ENCODE measurements at places on chromosomes 2 and 18.

- no peak for DNase-seq
Measured at GRCh38 chr2:115183144-115183543, 740.7 kb downstream of the DPP10 start.

DNA sequence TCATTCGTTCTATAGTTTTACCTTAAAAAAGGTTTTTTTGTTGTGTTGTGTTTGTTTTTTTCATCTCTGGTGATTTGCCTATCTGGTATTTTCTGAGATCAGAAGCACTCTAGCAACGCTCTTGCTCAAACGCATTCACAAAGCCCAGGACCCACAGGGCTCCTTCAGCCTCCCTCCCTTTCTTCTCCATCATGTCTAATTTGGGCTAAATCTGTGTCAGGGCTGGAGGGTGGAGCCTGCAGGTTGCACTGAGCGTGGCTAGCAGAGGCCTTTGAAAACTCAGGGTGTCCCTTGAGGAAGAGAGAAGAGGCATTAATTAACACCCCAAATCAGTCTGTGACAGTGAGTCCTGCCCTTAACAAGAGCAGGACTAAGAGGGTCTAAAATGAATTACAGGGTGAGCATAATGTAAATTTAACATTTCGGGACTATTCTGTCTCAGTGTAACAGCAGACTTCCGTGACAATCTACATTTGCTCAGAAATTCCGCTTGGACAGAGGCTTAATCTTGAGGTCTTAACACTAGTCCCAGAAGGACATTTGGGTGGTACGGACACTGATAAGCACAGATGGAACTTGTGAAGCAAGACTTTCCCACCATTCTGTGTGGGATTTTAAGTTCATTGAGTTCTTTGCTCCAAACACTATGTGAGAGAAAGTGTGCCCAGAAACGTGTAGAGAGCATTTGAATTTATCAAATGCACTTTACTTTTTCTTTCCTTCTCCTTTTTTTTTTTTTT is 174.4 kb upstream of the APCDD1 start:
- DNase-seq: no peak

DNA sequence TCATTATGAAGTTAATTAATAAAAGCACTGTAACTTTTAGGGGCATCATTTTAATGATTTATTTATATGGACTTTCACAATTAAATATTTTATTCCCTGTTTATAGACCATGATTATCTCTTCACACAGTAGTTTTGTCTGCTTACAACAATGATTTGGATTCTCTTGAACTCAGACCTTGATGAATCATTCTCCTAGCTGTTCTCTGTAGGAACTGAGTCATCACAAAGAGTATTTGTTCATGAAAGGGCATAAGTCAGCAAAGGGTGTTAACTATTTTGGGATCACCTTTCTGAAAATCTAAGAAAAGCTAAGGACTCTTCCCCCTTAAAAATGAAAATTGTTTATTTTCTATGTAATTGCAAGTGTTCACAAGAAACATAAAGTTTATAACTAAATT is 461.1 kb upstream of the UBE2E3 start:
- no peak for DNase-seq

DNA sequence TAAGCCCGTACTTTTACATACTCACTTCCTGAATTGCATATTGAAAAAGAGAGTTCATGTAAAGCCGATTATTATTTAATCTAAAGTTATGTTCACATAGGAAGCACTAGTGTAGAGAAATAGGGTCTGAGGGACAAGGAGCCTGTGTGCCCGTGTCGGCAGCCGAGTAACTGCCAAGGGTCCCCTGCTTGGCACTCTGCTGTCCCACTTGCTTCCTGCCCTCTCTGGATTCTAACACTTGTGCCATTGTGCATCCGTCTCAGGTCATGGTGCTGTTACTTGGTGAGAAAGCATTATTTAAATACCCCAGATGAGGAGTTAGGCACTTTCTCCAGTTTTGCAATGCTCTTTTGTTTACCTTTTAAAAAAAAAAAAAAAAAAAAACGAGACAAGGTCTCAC is 236.3 kb downstream of the AGAP1 start:
- DNase-seq: no peak

GRCh38 chr2:241204010-241204384 is 15.5 kb downstream of the ANO7 start:
- no peak for DNase-seq

DNA sequence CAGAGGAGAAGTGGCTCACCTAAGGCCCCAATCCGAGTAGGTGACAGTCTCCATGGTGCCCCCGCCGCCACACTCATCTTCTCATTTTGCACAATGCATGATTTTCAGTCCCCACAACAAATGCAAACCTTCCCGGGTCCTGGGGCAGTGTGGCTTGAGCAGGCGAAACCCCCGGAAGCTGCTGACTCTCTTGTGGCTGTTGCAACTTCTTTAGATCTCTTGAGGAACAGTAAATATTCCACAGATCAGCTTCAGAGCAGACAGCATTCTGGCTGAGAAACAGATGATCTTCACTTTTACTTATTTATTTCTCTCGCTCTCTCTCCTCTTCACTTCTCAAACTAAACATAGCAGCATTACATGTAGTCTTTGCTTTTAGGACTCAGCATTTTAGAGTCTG is 51.9 kb downstream of the ASAP2 start:
- DNase-seq: no peak

DNA sequence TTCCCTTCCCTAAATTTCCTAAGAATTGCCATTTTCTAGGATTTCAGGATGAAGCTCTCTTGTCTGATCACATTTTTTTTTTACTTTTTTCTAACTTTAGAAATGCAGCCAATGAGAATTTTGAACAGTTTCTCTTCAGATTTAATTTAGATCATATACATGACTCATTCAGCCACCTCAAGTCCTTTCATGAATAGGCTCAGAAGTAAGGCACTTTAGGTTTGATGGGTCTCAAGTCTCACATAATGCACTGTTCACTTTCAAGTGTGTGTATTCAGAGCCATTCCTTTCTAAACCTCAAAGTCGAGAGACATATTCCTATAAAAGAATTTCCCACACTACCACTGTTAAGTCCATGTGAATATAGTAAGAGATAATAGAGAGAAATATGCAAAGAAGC is 614.1 kb upstream of the VRK2 start:
- DNase-seq: no peak

DNA sequence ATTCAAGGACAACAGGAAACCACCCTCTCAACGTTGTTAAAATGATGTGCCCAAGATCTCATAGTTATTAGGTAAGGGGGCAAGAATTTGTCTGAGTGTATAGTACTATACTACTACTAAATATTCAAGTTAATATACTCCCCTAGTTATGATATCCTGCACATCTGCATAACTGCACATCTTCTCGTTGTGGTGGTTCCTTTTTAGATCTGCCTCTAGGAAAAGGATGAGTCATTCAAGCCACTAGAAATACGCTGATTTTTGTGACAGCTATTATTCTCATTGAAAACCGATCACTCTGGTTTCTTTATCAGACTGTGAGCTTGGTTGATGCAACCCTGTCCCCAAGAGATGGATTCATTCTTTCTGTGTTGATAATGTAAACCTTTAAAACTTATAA is 1067.0 kb upstream of the FANCL start:
- no peak for DNase-seq

DNA sequence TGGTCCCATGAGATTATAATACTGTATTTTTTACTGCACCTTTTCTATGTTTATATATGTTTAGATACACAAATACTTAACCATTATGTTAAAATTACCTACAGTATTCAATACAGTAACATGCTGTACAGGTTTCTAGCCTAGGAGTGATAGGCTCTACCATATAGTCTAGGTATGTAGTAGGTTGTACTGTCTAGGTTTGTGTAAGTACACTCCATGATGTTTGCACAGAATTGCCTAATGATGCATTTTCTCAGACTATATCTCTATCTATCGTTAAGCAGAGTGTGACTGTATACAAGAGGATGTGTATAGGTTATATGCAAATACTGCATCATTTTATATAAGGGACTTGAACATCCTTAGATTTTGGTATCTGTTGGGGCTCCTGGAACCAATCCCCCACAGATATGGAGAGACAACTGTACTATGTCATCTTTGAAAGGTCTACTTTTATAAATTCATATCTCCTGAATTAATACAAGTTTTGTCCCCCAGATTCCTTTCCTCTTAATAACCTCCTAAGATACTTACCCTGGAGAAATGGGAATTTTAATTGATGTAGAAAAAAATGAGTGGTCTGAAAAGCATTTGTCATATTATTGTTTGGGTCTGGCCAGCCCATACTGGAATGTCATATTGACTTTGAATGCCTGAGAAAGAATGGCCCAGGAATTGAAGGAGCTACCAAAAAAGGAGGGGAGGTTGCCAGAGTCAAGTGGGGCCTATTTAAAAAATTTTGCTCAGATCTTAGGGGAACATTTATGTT is 36.6 kb downstream of the EHBP1 start:
- no peak for DNase-seq

GRCh38 chr18:3148930-3149535 is 70.7 kb downstream of the MYOM1 start:
- DNase-seq: no peak

GRCh38 chr2:17621781-17622180 is 81.3 kb downstream of the VSNL1 start:
- no peak for DNase-seq

DNA sequence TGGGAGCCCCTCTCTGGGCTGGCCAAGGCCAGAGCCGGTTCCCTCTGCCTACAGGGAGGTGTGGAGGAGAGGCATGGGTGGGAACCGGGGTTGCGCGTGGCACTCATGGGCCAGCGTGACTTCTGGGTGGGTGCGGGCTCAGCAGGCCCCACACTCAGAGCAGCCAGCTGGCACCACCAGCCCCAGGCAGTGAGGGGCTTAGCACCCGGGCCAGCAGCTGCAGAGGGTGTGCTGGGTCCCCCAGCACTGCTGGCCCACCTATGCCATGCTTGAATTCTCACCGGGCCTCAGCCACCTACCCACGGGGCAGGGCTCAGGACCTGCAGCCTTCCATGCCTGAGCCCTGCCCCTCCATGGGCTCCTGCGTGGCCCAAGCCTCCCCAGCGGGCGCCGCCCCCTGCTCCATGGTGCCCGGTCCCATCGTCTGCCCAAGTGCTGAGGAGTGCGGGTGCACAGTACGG is 248.5 kb upstream of the HNMT start:
- DNase-seq: no peak

DNA sequence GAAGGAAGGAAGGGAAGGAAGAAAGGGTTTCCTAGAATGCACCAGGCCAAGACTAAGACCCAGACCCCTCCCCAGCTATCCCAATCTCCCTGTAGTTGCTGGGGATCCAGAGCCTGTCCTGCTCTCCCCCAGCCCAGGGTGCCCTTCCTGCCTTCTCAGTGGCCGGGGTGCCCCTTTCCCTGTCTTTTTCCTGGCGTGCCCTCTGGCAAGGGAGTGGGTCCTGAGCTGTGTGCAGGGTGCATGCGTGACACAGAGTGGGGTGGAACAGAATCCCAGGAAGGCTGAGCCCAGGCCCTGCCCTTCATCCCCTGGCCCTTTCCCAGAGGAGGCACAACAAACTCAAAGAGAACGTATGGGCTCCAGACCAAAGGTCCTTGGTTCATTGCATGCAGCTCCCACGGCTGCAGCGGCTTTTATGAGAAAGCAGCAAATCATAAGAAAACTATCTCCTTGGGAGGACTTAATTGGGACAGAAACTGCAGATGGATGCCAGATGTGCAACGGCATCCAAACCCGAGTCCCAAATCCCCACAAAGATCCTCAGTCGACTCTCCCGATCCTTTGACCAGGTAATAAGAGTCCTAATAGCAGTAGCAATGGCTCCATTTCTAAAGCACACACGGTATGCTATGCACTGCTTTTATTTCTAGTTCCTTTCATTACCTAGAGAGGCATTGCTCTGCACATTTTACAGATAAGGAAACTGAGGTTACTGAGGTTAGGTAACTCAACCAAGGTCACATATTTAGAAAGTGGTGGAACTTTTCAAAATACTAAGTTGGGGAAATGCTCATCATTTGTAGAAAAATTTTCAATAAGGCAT is 12.7 kb upstream of the ARID5A start:
- DNase-seq: no peak

DNA sequence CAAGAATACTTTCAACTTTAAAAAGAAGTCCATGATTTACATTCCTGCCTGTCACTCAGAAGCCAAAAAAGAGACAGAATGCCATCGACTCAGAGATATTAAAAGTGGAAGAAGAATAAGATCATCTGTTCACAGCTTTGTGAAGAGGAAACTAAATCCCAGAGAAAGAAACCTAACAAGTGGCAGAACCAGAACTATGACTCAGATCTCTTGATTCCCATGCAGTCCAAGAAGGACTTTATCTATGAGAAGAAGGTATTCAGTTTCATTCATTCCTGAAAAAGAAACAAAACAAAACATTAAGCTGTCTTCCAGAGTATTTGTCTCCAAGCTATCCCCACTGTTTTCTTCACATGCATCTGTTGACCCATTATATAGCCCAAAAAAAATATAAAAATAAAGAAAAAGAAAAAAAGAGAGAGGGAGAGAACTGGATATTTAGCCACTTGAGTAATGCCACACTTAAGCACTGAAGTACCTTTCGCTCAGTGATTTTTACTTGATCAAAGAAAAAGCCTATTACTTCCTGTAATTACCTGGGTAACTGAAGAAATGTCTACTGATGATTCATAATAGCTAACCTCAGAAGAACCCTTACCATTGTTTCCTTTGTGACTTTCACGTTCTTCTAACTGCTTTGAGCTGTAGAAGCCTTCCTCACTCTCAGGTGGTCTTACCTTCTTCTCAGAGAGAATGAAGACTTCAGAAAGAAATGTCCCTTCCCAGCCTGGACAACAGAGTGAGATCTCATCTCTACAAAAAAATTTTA is 17.7 kb upstream of the AKAIN1 start:
- DNase-seq: no peak

DNA sequence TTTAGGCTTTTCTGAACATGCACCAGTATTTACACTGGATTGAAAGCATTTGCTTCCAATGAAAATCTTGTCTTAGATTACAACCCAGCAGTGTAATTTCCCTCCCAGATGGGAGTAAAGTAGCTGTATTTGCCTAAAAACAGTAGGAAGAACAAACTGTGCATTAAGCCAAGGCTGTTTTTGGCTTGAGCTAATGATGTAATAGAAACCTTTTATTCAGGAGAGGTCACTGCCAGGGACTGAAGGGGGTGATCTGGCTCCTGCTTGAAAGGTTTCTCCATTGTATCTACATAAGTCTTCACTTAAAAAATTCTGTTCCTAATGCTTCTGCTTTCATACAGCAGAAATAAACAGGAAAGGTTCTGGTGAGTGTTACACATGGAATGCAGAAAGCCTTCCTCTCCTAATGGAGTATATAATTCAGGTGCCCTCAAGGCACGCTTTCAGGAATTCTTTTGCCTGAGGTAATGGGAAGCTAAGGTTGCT is 74.4 kb downstream of the MEIS1 start:
- DNase-seq: no peak

GRCh38 chr2:37623406-37623805 is 48.0 kb downstream of the CDC42EP3 start:
- no peak for DNase-seq
